ENCODE measurements at places on chromosomes 2 and 18. TPM values are rescaled to one million over a fixed set of nuclear protein-coding genes. Genes with fewer than 3 reads are reported as not detected.
A peak's percentile ranks its signal among the peaks of the same experiment; 100 is the strongest.

- ATAC-seq = no peak
Observed at GRCh38 chr2:151669585-151670081, 64.6 kb downstream of the NEB start.

DNA sequence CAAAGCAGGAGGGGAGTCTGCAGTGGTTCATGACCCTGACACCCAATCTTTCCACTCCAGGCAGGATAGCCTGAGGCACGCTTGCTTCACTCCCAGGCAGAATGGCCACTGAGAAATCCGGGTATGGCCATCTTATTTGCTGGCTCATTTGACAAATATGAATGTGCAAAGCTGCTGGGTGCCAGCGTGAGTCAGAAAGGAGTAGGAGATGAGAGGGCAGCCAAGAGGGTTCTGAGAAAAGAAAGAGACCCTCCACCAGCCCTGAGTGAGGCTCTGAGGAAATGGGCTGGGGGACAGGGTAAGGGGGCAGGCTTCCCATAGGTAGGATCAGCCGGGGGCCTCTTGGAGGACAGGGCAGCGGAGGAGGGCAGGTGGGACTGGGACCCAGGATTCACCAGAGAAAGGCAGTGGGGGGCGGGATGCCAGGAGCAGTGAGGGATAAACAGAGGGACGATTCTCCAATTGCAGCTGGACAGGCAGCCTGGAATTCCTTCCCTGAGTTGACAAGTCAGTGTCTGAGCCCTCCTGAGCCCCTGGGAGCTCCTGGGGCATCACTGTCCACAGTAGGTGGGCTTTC, 15.2 kb downstream of the RAMP1 start:
- peak; percentile 27 for ATAC-seq

GRCh38 chr2:178899656-178900055, 92.4 kb upstream of the TTN start:
- ATAC-seq = no peak

DNA sequence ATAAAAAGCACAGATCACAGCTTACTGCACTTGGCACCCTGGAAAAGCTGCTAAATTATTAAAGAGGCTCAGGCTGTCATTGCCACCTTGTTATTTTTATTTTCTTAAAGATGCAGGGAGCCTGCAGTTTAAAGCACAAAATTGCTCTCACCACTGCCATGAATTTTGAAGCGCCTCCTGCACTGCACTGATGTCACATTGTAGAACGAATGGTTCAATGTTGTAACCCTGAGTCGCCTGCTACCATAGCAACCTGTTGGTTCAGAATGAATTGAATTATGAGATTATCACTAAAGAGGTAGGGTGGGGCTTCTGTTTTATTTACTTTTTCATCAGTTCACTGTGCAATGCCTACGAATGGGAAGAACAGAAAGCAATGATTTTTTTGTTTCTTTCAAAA, 16.5 kb downstream of the SCG2 start:
- ATAC-seq = peak; percentile 41

GRCh38 chr2:217160103-217160743, 300.4 kb upstream of the TNP1 start:
- no peak for ATAC-seq

GRCh38 chr2:241768850-241769249, 7.8 kb upstream of the GAL3ST2 start:
- ATAC-seq = no peak

C1QL2 gene
- not detected for total RNA-seq

IL1RN gene
- 2.8 TPM for total RNA-seq
